ENCODE measurements at places on chromosomes 5 and 9.

- DNase-seq, result no peak
Observed at GRCh38 chr5:78593465-78593864, 55.1 kb downstream of the LHFPL2 start.

GRCh38 chr5:128796506-128796905 lies 168.8 kb upstream of the SLC27A6 start:
- DNase-seq, result no peak

GRCh38 chr9:85746309-85746708 lies 4.6 kb upstream of the AGTPBP1 start:
- no peak for DNase-seq

- no peak for DNase-seq
Observed at GRCh38 chr5:4636378-4636777, 503.8 kb upstream of the ADAMTS16 start.

GRCh38 chr9:13485068-13485596 lies 205.6 kb upstream of the MPDZ start:
- DNase-seq, result no peak

DNA sequence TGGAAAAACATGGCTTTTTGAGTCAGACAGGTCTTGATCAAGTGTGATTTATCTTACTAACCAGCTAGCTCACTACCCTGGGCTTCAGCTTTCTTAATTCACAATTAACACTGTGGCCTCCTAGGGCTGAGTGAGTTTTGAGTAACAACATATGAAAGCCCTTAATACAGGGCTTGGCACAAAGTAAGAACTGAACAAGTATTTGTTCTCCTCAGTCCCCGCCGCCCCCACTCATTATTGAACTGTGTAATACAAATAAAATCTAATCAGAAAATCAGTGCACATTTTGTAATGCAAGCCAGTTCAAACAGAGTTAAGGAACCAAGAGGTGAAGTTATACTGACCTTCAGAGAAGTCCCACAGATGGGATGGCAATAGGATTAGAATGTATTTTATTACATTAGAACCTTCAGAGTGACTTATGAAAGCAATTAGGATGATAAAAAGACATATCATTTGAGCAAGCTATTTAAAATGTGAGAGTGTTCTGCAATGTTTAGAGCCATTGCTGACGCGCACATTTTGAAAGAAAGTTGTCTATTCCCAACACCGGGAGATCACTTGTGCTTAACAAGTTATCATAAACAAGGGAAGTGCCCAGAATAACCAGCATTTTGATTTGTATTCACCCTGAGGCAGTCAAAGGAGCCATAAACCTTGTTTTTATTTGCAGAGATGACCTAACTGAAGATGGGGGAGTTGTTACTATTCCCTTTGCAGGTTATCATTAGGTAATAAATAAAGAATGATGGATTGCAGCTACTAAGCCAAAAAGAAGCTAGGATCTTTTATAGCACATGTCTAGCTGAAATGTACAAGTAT lies 19.4 kb downstream of the ADAMTS16 start:
- no peak for DNase-seq

GRCh38 chr9:84294241-84294950 lies 46.2 kb downstream of the SLC28A3 start:
- no peak for DNase-seq

GRCh38 chr5:145945620-145946111 lies 9.3 kb downstream of the SH3RF2 start:
- DNase-seq, result no peak

GRCh38 chr5:123874600-123875201 lies 362.7 kb downstream of the CSNK1G3 start:
- peak; percentile 94 for DNase-seq

GRCh38 chr5:83688281-83688680 lies 32.4 kb downstream of the HAPLN1 start:
- DNase-seq, result no peak

GRCh38 chr5:83776437-83777031 lies 55.9 kb upstream of the HAPLN1 start:
- DNase-seq, result no peak

DNA sequence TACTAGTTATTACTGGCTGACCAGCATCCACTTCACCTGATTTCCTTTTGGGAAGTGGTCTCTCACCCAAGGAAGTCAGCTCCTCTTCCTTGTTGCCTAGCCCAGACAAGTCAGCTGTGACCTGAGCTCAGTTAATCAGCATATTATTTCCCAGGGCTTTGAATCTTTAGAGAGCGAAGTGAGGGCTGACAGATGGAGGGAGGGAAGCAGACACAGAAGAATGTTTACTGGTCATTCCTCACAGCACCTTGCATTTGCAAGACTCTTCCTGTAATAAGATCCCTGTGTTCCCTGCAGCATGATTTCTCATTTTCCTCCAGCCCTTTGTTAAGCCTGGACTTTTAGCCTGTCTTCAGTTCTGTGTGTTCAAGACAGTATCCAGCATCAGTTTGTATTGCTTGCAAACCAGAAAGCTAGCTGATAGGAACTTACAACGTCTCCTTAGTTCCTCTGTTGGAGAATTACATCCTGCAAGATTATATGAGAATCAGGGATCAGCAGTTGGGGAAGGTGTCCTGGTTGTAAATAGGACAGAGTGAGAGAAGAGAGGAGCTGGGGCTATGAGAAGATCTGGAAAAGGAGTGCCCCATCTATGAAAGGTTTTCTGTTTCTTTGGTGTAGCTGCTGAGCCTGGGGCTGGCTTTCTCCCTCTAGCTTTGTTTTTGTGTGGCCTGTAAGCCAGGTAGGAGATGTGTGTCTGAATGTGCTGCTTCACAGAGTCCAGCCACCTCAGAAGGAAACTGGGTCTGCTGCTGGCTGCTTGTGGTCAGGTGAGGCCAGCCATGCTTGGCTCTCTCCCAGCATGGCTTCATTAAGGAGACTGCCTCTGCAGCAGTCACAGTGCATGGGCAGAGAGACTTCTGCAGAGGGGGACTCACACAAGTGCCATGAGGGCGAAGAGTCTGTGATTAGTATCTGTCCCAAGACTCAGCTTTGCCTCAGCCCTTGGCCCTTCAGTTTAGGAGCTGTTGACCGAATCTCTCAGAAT lies 50.3 kb downstream of the MAN2A1 start:
- DNase-seq, result peak; percentile 26

- no peak for DNase-seq
Observed at GRCh38 chr9:26163931-26164330, 485.7 kb upstream of the TUSC1 start.

DNA sequence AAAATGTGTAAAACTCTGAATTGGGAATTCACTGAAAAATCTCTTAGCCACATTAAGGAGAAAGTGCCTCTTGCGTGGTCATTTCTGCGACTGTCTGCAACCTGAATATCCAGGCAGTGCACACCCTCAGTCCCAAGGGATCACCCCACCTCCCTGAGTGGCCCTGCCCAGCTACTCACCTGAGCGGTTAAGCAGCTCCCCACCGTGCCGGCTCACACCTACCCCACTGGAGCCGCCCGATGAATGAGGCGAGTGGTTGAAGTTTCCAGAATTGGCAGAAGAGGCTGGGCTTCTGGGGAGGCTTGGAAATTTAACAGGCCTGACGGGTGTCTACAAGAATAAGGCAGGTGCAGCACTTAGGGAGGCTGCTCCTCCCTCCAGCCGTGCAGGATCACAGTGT lies 25.6 kb downstream of the ANKS6 start:
- DNase-seq, result no peak

DNA sequence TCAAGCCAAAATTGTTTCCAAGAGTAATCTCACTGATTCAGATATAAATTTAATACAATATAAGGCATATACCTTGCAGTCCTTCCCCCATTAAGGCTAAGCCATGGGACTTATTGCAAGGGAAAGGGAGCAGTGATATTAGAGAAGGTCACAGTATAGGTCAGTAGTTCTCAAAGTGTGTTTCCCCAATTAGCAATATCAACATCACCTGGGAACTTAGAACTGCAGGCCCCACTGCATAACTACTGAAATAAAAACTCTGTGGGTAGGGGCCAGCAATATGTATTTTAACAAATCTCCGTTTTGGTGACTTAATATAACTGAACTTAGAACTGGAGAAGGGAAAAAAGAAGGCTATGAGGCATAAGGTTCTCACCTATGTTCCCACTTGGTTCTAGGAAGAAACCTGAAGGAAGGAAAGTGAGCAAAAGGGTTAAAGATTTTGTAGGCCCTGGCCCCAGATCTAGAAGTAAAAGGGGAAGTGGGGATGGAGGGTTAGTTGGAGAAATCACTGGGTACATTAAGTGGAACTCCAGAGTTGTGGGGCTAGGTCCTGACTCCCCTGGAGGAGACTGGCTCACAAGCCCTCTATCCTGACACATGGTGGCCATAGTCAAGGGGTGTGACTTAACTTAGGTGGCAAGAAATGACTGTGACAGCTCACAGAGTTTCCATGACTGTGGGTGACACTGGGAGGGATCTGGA lies 40.7 kb downstream of the WDR36 start:
- no peak for DNase-seq

DNA sequence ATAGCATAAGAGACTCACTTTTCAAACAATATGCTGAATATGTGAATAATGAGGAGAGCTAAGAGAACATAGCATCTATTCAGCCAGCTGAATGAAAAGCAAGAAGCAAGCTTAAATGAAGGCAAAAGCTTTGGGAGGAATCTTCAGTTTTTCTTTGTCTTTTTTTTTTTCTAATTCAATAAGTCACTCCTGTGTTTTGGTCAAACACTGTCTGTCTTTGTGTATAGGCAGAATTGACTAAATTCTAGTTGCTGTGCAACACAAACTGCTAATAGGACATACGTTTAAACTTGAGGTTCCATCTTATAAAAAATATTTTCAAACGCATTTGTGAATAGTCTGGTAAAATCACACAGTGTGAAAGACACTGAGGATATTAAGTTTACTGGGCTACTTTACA lies 156.9 kb upstream of the KCNN2 start:
- no peak for DNase-seq

DNA sequence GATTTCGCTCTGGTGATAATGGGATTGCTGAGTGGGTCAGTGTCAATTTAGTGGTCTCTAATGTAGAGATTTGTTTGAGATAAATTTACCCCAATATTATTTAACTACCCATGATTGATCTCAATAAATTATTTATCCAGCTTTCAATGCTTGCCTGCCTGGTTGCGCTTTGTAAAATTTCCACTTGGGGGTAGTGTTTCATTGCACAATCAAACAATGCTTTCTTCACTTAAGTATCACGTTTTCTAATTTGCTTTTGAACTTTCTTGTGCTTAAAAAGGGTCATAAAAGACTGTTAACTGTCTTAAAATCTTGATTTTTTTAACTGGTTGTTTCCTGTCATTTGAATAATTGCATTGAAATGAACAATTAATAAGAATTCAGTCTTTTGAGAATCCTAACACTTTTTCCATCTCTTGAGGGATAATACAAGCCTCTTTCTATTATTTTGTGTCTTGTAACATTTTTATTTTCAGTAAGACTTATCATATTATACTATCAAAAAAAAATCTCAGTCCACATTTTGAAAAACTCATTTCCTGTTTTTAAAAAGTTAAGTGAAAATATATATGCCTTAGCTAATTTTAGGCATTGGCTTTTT lies 18.7 kb downstream of the HSD17B4 start:
- no peak for DNase-seq

- no peak for DNase-seq
Observed at GRCh38 chr9:114641967-114642366, 15.6 kb downstream of the TEX53 start.

DNA sequence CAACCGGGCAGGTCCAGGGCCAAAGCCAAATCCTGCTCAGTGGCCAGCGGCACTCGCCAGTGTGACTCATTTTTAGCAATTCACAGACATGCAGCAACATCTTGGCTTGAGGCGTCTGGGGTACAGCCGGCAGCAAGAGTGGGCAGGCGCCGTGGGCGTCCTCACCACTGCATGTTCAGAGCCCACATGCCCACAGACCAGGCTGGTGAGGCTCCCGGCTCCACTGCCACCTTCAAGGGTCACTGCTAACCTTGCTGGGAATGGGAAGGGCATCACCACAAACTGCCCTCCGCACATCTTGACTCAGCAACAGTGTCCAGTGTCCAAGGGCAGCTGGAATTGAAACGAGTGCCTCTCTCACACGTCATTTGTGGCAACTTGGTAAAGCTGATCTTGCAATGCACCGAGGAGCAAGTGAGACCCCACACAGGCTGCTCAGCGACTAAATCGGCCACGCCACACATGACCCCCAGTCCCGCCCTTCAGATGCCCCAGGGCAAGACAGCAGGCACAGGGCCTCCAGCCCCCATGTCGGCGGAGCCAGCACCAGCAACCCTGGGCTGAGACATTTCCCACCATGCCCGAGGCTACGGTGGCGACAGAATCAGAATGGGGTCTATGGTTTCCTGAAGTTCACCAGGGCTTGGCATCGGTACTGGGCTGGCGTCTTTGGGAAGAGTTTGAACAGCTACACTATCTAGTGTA lies 140.3 kb downstream of the ROR2 start:
- DNase-seq, result no peak

- no peak for DNase-seq
Observed at GRCh38 chr5:178640331-178641045, 13.6 kb upstream of the CLK4 start.

DNA sequence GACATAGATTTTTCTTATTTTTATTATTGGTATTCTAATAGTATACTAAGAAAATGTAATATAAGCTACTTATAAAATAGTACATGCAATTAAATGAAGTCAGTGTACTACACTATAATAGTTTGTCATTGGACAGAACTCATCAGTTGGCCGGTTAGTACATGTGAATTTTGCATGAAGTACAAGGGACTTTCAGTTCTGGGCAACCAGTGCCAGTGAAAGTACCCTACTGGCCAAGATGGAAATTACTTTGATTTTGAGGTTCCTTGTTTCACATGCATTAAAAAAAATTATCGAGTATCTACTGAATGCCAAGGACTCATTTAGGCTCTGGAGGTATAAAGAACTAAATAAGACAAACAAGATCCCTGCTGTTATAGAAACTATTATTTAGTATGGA lies 213.4 kb upstream of the ELL2 start:
- no peak for DNase-seq

- no peak for DNase-seq
Observed at GRCh38 chr9:87115785-87116184, 168.5 kb upstream of the GAS1 start.

DNA sequence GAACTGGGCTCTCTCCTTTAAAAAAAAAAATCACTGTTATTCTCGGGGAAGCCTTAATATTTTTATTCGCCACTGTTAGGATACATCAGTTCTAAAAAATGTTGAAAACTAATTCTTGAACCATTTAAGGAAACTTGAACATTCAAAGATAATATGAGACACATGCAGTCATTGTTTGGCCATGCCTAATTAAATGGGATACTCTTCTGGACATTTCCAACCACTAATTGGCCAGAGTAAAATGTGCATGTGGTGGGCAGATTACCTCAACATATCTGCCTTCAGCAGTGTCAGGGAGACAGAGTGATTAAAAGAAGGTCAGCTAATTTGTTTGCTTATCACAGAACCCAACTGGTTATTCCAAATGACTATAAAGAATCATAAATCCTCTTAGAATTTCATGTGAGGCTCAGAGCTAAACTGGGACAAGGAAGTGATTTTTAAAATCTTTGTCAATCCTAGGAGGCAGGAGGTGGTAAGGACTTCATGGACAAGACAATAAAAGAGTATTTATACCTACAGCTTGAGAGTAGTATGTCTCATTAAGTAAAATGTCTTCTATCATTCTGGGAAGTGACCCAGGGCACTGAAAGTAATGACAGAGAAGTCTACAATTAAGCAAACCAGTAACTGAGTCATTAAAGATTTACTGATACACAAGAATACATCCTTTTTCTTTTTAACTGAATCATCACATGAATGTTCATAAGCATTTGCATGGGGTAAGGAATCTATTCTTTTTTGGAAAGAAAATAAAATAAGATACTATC lies 242.9 kb upstream of the TRPM3 start:
- no peak for DNase-seq
